ENCODE measurements at places on chromosomes 3 and 15.

DNA sequence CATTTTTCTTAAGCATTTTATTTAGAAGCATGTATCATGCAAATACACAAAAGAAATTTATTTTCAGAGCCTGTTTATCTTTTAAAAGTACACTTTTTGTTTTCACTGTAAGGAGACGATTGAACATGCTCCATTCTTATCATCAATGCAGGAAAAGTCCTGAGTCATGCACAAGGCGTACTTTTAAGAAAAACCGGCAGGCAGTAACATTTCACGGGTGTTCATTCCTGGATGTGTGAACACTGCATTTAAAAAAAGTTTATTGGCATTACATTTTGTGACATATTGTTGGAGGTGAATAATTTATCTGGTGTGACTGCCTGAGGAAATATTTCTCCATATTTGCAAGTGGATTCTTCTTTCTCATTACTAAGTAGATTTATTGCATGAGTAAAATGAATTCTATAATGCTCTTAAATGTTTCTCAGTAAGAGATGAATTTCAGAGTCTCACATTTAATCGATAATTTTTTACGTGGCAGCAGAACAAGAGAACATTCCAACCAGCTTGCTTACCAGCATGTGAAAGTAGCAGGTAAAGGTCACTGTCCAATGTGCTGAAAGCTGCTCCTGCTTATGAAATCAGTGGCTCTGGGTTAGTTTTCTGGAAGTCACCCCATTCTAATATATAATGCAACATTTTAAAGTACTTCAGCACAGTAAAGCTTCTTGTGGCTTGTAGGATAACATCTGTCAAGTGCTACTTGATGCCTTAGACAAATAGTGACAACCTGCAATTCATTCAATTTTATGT is 87.0 kb downstream of the SV2B start:
- peak; percentile 58 for DNase-seq

GRCh38 chr3:42262525-42262924 is 3.5 kb downstream of the CCK start:
- no peak for DNase-seq

- DNase-seq, result no peak
These were observed 589.0 kb upstream of the DPPA4 start for GRCh38 chr3:109926376-109926775.

DNA sequence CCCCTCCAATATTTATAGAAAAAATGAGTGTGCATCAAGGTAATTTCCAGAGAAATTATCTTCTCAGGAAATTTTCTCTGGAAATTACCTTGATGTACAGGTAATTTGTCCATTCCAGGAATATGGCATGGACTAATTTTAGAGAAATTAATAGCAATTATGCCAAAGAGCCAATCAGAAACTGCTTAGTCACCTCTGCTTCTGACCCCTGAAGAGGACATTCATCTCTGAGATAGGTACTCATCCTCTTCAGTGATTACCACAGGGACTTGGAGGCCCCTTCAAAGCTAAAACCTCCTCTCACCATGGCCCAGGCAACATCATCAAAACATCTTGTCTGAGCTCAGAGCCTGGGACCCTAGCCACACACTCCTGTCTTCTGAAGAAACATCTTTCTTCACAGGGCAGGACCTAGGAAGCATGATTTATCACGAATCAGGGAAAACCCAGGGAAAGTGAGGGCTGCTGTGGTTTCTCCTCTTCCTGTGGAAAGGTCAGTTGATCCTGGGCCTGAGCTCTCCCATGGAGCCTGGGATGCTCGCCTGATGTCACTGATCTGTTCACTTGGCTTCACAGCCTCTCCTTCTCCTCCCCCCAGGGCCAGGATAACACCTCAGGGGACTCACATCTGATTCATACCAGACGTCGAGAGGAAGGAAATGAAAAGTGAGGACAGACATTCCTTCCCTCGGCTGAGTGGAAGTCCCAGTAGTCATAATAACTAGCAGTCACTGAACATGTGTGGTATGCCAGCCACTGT is 210.5 kb downstream of the DTWD1 start:
- no peak for DNase-seq

- no peak for DNase-seq
These were observed 40.4 kb downstream of the CP start for GRCh38 chr3:149181182-149181581.

- no peak for DNase-seq
These were observed 40.2 kb downstream of the ZNF860 start for GRCh38 chr3:32021748-32022147.

DNA sequence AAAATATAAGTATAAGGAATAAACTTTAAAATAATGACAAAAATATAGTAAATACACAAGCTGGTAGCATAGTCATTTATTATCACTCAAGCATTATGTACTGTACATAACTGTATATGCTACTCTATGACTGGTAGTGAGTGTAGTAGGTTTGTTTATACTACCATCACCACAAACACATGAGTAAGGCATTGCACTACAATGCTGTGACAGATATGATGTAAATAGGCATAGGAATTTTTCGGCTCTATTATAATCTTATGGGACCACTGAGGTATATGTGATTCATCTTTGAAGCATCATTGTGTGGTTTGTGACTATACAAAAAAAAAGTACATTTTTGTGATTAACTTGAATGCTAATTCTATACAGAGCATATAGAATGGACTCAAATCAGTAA is 35.3 kb upstream of the FBN1 start:
- no peak for DNase-seq

DNA sequence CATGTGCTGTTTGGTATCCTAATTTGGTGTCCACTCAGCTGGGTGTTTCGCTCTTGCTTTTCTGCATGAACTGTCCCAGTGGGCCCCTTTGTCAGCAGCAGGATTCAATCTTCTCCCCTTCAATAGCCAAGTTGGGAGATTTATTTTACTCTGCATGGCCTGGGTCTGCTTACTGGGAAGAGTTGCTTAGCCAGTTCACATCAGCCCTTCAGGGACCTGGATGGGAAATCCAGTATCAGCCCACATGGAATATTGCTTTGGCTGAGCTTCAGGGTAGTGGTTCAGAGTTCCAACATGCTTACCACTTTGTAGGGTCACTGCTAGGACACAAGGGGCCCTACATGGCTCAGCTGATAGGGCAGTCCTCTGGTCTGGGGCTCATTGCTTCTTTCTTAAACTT is 93.0 kb upstream of the BOC start:
- no peak for DNase-seq

DNA sequence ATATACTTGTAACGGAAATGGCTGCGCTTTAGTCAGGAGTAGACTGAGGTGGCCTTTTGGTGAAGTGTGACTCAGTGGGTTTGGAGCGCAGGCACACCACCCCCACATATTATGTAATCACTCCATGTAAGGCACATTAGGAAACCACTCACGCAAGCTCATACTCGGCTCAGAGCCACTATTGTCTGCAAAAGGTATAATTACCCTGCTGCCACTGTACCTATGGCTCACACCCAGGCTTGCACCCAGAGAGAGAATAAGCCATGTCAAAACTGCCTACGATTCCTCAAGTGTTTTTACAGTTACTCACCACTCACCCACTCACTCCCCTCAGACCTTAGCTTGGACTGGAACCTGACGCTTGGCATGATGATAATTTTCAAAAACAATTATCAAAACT is 611.9 kb upstream of the CCDC54 start:
- peak; percentile 20 for DNase-seq

DNA sequence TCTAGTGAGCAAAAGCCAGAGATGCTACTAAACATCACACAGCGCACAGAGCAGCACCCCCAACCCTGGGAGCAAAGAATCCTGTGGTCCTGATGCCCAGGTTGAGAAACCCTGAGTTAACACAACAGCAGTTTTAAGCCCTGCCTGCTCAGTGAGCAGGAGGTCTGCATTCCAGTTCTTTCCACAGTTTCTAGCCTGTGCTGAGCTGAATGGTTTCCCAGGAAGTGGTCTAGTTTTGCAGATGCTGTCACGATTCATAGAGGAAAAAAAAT is 171.1 kb upstream of the PROK2 start:
- DNase-seq, result no peak

DNA sequence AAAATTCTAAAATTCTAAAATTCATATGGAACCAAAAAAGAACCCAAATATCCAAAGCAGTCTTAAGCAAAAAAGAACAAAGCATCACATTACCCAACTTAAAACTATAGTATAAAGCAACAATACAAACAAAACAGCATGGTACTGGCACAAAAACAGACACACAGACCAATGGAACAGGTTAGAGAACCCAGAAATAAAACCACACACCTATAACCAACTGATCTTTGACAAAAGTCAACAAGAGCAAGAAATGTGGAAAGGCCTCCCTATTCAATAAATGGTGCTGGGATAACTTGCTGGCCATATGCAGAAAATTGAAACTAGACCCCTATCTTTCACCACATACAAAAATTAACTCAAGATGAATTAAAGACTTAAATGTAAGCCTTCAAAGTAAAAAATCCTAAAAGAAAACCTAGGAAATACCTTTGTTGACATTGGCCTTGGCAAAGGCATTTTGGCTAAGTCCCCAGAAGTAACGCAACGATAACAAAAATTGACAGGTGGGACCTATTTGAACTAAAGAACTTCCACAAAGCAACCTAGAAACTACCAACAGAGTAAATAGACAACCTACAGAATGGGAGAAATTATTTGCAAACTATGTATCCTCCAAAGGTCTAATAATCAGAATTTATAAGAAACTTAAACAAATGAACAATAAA is 56.9 kb downstream of the TTBK2 start:
- DNase-seq, result no peak

DNA sequence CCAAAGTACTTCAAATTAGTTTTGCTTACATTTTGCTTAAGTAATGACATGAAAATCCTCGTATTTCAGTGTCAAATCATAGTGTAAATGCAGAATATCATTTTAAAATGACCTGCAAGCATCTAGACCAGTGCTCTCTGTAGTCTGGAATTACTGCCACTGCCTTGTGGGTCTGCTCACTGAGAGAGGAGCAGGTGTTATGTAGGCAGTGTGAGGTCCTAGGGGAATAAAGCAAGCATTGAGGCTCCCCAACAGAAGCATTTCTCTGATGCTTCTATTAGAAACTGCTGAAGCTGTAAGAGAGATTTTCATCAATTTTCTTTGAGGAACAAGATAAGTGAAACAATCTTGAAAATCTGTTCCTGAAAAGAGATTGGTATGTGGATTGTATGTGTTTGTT is 253.2 kb downstream of the BBX start:
- DNase-seq, result no peak

DNA sequence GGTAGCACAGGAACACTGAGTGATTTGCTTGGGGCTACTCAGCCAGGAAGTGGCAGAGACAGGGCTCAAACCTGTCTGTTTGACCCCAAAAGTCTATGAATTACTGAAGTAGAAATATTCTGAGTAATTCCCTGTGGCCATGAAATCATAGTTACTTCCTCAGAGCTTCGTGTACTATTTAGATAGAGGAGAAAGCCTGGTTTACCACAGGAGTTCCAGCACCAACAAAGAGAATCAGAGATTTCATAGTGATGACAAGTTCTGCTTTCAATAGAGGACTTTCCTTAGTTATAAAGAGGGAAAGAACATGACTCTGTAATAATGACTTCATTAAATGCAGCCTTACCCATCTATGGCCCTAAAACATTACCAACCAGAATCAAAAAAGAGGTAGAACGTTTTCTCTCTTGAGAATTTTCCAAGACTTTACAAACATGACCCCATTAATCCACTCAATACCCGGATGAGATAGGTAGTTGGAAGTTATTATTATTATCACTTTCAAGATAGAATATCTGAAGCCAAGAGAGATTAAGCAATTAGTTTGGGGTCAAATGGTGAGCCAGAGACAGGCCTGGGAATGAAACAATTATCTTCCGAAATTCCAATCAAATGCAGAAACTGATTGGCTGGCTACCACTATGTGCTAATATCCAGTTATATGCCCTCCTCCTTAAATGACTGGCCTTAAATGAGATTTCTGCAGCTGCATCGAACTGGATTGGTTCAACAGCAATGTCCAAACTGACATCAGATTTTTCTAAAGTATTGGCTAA is 13.6 kb upstream of the WNT5A start:
- no peak for DNase-seq

DNA sequence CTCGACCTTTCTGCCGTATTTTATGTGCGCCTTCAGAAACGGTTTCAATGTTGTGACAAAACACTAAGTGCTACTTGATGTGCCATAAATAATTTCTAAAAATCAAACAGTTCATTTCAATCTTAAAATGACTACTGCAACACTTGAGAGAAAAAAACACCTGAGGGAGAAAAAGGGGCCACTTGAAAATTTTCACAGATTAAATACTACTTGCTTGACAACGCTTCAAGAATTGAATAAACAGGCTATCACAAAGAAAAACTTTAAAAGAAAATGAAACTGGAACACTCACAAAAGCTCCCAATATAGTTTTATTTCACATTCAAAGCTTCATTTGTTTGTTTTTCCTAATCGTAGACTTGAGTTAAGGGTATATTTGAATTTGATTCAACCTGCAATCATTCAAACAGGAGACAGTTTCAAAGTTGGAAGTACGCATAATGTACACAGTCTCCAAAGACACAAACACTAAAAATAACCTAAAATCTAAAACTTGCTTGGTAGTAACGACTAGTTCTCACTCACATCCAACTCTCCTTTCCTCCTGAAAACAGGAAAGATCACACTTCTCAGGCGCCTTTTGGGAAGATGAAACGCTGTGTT is 380.7 kb downstream of the ERC2 start:
- DNase-seq, result no peak

DNA sequence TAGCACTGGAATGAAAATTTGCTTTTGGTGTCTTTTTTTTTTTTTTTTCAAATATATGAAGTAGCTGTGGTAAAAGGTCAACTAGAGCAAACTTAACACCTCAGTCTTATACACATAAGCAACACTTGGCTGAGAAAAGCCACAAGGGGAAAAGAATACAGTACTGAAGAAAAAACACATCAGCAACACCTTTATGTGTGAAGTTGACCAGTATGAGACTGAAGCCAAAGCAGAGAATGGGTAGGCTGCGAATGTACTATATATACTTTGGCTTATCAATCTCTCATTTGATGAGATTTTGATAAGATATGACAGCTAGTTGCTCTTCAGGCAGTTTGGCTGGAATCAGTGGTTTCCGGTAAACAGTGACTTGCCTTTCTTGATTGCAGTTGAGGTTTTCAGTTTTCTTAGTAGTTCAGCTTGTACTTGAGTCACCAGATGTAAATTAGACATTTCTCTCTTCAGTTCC is 22.0 kb upstream of the ZCWPW2 start:
- no peak for DNase-seq

DNA sequence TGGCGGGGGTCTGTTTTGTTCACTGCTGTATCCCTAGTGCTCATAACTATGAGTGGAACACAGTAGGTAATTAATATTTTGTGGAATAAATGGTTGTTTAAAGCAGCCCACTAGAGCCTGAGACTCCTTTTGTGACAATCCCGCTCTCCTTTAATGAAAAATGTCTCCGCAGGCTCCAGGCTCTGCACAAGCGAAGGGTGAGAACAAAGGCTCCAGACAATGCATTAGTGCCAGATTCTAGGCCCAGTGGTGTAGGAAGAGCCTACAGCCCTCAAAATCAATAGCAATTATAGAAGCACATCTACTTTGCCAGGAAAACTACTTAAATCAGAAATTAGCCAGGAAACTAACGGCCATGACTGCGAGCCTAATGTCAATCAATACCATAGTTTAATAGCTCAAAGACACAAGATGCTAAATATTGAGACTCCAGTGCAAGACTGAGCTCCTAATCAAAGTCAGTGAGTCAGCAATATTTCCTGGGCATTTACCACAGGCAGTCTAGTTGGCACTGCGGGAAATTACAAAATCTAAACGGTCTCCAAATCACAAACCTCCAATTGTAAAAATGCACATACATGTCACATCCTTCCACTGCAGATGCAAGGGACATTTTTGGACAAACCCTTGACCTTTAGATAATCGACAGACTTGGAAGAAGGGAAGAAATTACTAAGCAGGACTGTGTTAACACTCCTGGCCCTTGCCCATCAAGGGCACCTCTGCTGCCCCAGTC is 2.3 kb downstream of the ANXA2 start:
- no peak for DNase-seq

- no peak for DNase-seq
These were observed 39.2 kb downstream of the MBNL1 start for GRCh38 chr3:152307829-152308474.

Measured in SW480 (cell line).